ENCODE measurements at places on chromosomes 6 and 20.

GRCh38 chr6:160755165-160755564 is 53.1 kb downstream of the PLG start:
- no peak for DNase-seq

DNA sequence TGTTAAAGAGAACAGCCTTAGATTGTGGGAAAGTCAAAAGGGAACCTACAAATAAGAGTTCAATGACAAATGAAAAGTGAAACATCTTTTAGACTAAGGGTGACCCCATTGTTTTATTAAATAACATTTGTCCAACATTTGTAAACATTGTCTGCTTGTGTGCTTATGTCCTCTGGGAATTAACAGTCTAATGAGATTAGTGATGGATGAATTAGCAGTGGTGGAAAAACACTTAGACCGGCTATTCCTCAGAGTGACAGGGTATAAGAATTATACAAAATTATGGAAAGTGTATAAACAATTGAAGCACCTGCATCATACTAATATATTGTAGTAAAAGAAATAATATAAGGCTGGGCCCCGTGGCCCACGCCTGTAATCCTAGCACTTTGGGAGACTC is 29.3 kb upstream of the HFE start:
- no peak for DNase-seq

- peak; percentile 84 for DNase-seq
Measured at GRCh38 chr20:57398231-57398821, 7.1 kb downstream of the RBM38 start.

- DNase-seq: no peak
Measured at GRCh38 chr6:68192988-68193387, 442.1 kb upstream of the ADGRB3 start.

- no peak for DNase-seq
Measured at GRCh38 chr6:54252916-54253315, 55.3 kb upstream of the TINAG start.

DNA sequence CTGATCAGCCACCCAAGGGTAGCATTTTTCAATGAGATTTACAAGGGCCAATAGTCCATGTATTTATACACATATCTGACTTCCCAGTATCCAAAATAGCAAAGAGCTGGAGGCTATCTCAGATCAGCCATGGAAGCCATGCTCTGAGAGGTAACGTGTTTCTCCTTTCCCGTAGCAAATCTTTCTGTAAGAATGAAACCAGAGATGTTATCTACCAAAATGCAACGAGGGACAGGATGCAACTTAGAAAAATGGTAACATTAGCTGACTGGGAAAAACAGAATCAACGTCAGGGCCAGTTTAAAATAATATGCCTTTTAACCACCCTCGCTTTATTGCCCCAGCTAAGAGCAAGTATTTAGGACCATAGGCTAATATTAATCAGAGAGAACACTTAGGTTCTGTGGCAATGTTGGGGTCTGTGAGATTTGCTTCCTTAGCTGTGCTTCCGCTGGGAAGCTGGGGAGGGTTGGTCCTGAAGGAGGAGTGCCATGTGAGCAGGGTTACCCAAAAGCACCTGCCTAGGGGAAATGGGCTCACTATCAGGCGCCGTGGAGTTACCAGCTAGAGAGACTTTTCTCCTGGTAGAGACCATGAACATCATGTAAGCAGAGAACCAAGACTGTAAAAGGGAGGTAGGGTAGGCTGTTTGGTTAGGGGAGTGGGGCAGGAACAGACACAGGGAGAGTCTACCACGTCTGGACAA is 1.2 kb downstream of the ZNF831 start:
- DNase-seq: no peak

DNA sequence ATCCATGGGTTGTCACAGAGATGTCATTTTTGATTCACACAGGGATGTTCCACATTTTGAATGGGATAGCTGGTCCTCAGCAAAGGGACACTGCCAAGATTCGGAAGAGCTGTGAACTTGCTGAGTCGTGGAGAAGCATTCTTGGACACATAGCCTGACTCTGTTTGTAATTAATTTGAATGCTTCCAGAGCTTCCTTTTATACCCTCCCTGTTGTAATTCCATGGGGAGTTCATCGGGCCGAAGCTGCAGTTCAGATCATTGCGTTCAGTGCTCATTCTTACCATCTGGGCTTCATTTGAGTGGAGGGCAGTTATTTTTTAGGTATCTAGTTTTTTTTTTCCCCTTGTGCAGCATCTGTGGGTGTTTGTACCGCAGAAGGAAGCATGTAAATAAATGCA is 126.5 kb downstream of the SLC24A3 start:
- DNase-seq: no peak

DNA sequence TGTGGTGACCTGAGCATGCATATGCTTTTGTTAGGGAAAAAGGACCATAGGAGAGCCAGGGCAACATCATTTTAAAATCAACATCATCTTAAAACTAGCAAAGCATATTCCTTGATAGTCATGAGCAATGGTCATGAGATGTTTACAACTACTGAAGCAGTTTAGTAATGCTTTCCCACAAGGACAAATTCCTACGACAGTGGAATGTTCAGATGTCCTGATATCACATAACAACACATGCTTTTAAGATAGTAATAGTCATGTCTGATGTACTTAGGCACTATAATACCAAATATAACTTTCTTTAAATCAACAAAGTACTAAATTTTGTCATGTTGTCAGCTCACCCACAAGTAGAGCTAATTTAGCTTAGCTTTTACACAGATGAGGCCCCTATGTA is 370.3 kb downstream of the HTR1B start:
- no peak for DNase-seq

GRCh38 chr6:12173661-12174060 is 116.5 kb upstream of the EDN1 start:
- DNase-seq: no peak

DNA sequence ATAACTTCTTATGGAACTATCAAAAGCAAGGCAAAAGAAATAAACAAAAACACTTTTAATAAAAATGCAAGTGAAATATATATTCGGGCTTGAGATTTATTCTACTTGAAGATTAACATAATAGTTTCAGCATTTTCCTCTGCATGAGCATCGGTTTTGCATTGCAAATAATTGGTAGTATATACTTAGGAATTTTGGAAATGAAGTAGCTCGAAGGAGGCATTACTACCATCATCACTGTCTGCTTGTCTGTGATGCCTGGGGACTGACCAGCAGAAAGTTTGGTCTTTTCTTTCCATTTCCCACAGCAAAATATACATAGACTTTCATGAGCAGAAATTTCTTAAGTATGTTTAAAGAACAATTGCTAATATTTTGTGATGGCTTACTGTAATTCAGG is 570.7 kb downstream of the HTR1B start:
- DNase-seq: no peak

DNA sequence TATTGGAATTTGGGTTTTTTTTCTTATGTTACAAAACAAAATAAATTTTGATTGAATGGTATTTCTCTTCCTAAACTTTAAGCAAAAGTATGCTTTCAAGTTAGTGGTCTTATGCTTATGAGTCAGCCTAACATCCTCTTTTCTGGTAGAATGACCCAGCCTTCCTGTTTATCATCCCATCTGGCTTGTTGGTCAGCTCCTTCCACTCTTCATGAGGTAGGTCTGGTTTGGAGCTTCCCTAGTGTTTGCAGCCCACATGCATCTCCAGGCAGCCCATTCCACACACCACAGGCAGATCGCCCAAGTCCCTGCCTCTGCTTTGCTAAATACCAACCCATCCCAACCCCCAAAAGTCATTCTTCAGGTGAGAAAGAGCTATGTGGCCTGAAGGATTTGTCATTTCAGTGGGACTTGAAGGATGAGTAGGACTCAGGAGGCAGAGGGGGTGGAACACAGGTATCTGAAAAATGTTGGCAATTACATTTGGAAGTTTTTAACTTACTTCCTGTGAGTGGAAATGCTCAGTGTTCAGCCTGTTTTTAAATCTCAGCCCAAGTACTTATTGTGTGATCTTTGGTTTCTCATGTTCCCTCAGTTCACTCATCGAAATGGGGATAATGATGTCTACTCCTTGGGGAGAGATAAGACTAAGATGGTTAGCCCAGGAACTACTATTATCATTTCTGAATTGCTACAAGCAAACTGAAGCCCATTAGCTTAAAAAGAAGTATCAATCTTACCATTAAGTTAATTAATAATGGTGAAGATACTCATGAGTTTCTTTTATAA is 294.0 kb downstream of the ADGB start:
- DNase-seq: no peak

GRCh38 chr20:51413857-51414256 is 128.7 kb downstream of the NFATC2 start:
- peak; percentile 23 for DNase-seq

GRCh38 chr20:8413691-8414090 is 281.6 kb downstream of the PLCB1 start:
- no peak for DNase-seq

- DNase-seq: no peak
Measured at GRCh38 chr6:36830577-36830976, 8.7 kb downstream of the CPNE5 start.

DNA sequence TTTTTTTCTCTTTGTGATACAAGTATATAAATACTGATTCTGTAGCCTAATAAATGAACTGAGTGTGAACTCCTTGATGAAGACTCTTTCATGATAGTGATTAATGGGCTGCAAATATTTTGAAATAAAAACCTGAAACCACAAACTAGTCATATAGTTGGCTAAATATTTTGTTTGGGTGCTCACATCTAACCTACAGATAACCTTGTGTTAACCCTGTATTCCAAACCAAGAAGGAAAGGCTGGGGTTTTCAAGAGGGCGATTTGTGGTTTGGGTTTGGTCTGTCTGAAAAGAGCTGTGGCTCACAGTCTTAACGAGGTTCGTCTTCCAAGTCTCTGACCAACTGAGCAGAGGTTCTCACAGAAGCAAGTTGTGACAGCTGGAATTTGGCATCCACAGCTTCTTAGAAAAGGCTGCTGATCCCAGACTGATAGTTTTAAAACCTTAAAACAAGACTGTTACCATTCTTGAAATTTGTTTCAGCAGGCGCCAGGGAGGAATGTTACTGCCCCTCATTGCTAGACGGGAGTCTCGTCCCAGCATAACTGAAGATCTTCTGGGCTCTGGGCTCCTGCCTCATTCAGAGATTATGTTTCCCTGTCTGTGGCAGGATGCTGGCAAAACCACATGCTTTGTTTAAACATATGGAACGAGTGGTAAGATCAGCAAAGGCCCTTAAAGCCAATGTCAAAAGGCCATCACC is 736.4 kb upstream of the MARCKS start:
- no peak for DNase-seq

DNA sequence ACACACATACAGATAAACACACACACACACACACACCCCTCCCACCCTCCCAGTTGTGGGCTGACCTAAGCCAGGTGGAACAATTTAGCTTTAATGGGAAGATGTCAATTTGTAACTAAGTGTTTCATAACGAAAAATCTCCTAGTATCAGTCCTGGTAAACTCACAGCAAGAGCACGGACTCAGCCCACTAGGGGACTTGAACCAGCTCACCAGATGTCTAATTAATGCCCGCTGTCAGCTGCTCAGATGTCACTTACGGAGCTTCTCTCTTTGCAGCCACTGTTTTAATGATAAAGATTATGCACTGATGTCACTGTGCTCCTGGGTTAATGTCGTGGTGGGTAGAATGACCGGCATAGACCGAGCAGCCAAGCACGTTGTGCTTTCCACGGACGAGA is 116.6 kb upstream of the INSM1 start:
- no peak for DNase-seq

- DNase-seq: peak; percentile 56
Measured at GRCh38 chr6:149150801-149151398, 166.6 kb upstream of the TAB2 start.

DNA sequence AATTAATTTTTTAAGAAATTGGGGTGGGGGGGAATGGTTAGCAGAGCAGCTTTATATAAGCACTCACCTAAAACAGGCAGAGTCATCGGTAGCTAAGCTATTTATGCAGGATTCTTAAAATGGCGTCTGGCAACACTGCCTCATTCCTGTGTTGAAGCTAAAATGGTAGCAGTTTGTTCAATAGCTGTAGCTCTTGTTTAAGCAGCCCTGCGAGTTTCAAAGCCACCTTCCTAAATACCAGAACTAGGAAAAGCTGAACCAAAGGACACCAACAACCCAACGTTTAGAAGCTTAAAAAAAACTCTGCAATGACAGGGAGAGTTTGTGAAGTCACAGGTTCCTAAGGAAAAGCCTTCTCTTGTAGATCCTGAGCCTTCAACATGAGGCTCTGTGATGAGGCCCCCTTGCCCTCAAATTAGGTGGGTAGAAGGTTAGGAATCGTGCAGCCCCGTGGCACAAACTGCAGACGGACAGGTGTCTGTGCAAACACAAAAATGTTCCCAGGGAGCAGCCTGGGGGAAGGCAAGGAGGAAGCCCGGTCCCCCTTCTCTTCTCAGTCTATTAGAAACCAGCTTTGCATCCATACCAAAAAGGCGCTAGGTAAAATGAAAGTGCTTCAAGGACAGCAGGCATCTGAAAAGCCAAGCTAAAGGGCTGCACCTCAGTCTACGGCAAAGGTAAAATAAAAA is 4.7 kb downstream of the ZMYND8 start:
- no peak for DNase-seq

DNA sequence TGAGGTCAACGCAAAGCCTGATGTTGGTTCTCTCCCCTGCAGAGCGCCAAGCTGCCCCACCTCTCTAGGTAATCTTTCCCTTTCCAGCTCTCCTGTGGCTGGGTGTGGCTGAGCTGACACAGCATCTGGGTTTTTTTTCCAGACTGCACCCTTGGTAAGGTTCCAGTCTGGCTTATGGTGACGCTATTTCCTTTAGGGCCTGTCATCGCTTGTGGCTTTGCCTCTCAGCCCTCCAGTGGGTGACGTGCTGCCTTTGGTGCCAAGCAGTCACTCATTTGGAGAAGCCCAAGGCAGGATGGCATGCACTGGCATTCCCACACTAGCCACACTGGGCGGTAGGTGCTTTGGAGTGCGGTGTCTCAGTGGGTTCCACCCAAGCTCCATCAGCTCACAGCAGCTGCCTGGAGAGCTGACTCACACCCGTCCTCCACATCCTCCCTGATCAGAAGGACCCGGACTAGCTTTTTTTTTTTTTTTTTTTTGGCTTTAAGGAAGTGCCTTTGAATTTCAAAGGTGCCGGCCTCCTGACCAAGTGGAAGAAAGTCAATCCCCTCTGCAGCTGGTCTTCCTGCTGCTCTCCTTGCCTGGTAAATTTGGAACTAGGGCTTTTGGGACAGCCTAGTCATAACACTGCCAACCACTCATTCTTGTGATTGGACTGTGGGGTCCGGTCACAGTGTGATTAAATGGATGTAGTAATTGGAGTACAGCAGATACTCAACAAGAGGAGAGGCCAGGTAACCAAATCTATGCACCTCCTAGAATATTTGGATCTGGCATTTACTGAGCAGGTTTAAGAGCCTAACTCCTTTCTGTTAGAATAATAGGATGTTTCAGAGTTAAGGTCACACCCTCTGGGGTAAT is 153.6 kb downstream of the CD83 start:
- peak; percentile 57 for DNase-seq

DNA sequence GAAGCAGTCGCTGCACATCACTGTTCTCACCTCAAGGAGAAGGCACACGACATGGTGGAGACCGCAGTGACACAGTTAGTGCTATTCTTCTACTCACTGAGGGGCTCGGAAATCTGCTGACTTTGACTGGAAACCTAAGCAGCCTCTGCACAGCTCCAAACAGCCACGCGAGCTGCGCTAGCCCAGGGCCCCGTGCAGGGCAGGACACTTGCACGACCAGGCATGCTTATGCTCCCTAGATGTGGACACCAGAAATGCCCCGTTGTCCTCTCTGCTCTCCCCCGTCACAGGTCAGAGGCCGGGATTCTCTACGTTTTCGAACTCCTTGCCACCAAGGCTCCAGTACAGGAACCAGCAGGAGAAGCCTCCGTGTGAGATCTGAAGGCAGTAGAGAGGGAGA is 201.1 kb downstream of the WDR27 start:
- no peak for DNase-seq

GRCh38 chr20:2671977-2672376 is 8.0 kb upstream of the IDH3B start:
- DNase-seq: no peak

All from stimulated activated CD4-positive, alpha-beta T cell treated with anti-CD3 and anti-CD28 coated beads, Interleukin-4, amount 100 ng/mL, for 24 hours (primary cell).